ENCODE measurements at places on chromosomes 5 and 9. TPM values are rescaled to one million over a fixed set of nuclear protein-coding genes. Genes with fewer than 3 reads are reported as not detected.
A peak's percentile ranks its signal among the peaks of the same experiment; 100 is the strongest.

The FAM221B gene
- total RNA-seq = not detected

The JADE2 gene
- 51.1 TPM for total RNA-seq

The LTC4S gene
- 16.4 TPM for total RNA-seq

The SIT1 gene
- 0.99 TPM for total RNA-seq

DNA sequence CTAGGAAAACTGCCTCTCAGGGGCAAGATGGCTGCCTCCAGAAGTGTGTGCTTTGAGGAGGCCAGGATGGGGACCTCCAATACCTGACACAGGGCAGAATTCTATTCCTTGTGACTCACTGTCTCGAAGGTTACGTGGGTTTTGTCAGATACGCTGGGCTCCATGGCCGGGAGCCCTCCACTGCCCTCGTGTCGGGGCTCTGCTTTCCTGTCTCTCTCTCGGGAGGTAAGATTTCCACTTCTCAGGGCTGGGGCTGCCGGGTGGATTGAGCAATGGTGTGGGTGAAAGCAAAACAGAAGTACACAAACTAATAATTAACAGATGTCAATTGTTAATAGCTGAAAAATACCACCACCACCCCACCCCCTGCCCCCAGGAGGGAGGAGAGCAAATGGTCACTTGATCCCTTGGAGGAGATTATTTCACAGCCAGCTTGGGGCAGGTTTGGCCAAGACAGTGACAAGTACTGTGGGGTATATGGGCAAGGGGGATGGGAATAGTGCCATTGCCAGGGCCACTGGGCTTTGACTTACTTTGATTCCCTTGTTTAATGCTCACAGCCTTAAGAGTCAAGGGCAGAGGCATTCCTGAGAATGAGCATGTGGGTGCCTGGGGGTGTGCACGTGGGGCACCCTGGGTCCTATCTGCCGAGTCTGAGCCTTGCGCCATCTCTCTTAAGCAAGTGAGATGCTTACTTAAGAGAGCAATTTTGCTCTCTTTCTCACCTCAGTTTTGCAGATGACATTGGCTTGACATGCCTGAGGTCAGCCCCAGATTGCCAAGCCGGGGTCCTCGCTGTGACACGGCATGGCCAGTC lies 28.8 kb upstream of the DAB2IP start:
- no peak for DNase-seq
- no peak overlapping the region for H3K4me3 ChIP-seq
- peaks cover 23% of the 10 kb centered on the region for H3K4me1 ChIP-seq
- no peak overlapping the region for H3K27ac ChIP-seq

DNA sequence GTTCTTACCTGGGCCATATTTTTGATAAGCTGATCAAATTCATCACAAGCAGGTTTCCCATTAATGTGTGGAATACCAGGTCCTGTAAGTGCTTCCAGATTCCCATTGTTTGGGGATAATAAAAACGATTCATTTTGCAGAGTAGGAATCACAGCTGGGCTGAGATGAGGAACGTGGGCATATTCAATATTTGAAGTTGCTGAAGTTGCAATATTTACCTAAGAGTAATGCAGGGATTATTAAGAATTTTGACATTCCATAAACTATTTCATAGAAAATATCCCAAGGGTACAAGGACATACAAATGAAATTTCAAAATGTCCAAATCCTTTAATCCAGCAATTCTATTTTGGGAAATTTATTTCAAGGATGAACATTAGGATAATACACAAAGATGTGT lies 55.1 kb downstream of the MPDZ start:
- no peaks in the 10 kb centered on the region for H3K36me3 ChIP-seq
- no peak overlapping the region for H3K4me3 ChIP-seq
- no peaks in the 10 kb centered on the region for H3K4me1 ChIP-seq
- H3K27ac ChIP-seq = no peak overlapping the region
- no peaks in the 10 kb centered on the region for H3K27me3 ChIP-seq

DNA sequence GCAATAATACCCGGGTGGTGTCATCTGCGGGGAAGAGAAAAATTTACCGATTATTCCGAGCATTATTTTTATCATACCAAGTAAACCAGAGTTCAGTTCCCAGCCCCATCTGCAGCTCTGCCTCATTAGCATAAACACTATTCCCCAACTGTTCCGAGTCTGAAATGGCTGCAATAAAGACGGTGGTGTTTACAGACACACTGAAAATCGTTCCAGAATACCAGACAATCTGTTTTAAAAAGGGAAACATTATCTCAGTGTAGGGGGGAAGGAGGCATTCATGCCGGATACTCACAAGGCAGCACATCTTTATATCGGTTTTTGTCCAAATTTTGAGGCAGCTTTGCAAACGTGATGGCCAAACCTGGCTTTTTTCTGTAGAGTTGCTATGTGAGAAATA lies 70.3 kb upstream of the EPB41L4B start:
- H3K27ac ChIP-seq = no peak overlapping the region
- no peaks in the 10 kb centered on the region for H3K4me1 ChIP-seq
- DNase-seq = no peak
- H3K36me3 ChIP-seq = peaks cover 16% of the 10 kb centered on the region

- no peak overlapping the region for H3K4me3 ChIP-seq
- DNase-seq = no peak
- H3K4me1 ChIP-seq = no peaks in the 10 kb centered on the region
- H3K27me3 ChIP-seq = no peaks in the 10 kb centered on the region
- H3K27ac ChIP-seq = no peak overlapping the region
- no peaks in the 10 kb centered on the region for H3K36me3 ChIP-seq
Measured at GRCh38 chr9:36941441-36941840, 92.6 kb downstream of the PAX5 start.

- no peak overlapping the region for H3K27ac ChIP-seq
- H3K4me1 ChIP-seq = no peaks in the 10 kb centered on the region
- H3K36me3 ChIP-seq = no peaks in the 10 kb centered on the region
- no peak for DNase-seq
Measured at GRCh38 chr5:42579320-42579719, 156.1 kb downstream of the GHR start.

- H3K4me3 ChIP-seq = no peak overlapping the region
- no peak for DNase-seq
- H3K36me3 ChIP-seq = no peaks in the 10 kb centered on the region
- no peak overlapping the region for H3K27ac ChIP-seq
Measured at GRCh38 chr5:176743136-176743861, 67.1 kb upstream of the UNC5A start.

GRCh38 chr9:124769549-124770358 lies 1.4 kb downstream of the NR6A1 start:
- peak overlapping the region; percentile 42 for H3K27ac ChIP-seq
- DNase-seq = no peak
- H3K4me3 ChIP-seq = peak overlapping the region; percentile 71
- peaks cover 26% of the 10 kb centered on the region for H3K27me3 ChIP-seq

GRCh38 chr9:76374783-76375559 lies 19.3 kb downstream of the RFK start:
- no peak overlapping the region for H3K27ac ChIP-seq
- H3K4me1 ChIP-seq = peaks cover 20% of the 10 kb centered on the region
- H3K4me3 ChIP-seq = no peak overlapping the region
- no peaks in the 10 kb centered on the region for H3K36me3 ChIP-seq

GRCh38 chr9:100448266-100448665 lies 21.3 kb downstream of the MSANTD3 start:
- no peak for DNase-seq
- H3K4me1 ChIP-seq = peaks cover 5% of the 10 kb centered on the region
- no peak overlapping the region for H3K4me3 ChIP-seq
- H3K27ac ChIP-seq = no peak overlapping the region
- no peaks in the 10 kb centered on the region for H3K27me3 ChIP-seq

DNA sequence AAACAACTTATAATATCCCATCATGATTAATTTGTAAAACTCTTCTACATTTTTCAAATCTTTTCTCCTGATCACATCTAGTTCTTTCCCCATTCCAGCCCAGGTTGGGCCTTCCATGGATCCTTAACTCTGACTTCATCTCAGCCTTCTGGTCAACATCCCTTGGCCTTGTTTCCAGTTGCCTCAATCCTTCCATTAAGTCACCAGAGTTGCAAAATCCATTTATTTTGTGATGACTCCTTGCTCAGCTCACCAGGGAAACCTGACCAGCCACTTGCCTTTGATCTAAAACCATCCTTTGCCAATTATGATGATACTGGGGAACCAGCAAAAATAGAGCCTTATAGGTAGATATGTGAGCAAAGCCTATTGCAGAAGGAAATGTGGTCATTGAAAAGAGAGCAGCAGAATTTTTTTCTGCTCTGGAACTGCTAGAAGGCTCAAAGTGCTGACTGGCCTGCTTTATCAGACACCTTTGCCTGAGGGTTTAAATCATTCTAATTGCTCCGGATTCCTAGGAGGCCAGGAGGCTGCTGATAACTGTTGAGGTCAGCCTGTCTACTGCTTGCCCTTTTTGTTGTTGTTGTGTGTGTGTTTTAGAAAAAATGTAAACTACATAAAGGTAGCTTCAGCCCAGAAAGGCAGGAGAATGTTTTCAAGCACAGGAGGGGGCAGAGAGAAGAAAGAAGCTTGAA lies 512.2 kb upstream of the GRIA1 start:
- no peak overlapping the region for H3K27ac ChIP-seq
- H3K4me1 ChIP-seq = no peaks in the 10 kb centered on the region
- no peak for DNase-seq
- no peaks in the 10 kb centered on the region for H3K36me3 ChIP-seq
- no peak overlapping the region for H3K4me3 ChIP-seq

DNA sequence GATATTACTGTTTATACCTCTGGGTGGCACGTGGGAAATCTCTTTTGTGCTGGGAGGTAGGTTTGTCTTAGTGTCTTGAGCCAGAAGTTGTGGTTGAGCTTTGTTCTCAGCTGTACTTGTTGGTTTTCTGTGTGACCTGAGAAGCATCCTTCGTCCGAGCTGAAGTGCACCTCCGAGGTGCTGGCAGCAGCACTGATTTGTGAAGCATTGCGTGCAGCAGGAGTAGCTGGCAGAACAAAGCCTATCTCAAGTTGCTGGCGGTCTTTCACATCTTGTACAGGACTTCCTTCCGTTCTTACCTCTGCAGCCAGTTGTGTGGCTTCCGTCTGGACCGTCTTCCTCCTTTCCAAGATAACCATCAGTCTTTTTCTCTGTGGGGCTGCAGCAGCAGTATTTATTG lies 4.3 kb downstream of the PRRC2B start:
- no peak for DNase-seq
- peaks cover 55% of the 10 kb centered on the region for H3K4me1 ChIP-seq
- no peaks in the 10 kb centered on the region for H3K27me3 ChIP-seq
- H3K4me3 ChIP-seq = no peak overlapping the region
- peak overlapping the region; percentile 91 for H3K27ac ChIP-seq

- H3K4me1 ChIP-seq = no peaks in the 10 kb centered on the region
- no peaks in the 10 kb centered on the region for H3K36me3 ChIP-seq
- no peak overlapping the region for H3K4me3 ChIP-seq
- DNase-seq = no peak
Measured at GRCh38 chr5:647727-648126, 35.6 kb downstream of the CEP72 start.

DNA sequence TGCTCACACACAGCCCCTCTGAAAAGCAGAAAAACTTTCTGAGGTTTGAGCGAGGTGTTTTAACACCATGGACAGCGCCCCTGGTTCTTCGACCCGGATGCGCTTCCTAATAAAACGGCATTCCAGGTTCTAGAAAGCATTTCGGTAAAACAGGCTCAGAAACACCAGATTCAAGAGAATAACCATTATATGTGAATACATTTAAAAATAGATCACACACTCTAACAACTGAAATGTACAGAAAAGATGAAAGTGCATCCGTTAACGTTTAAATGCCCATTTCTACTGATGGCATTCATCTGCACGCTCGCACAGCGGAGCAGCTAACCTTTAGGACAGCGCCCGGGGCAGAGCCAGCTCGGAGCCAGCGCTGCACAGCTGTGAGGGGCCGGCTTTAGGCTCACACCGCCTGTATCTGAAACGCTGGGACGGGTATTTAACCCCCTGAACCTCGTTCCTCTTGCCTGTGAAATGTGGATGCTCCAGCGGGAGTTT lies 26.3 kb upstream of the TENT4A start:
- no peaks in the 10 kb centered on the region for H3K4me1 ChIP-seq
- H3K4me3 ChIP-seq = no peak overlapping the region
- no peaks in the 10 kb centered on the region for H3K36me3 ChIP-seq
- no peak for DNase-seq
- H3K27ac ChIP-seq = no peak overlapping the region
- H3K27me3 ChIP-seq = no peaks in the 10 kb centered on the region

- DNase-seq = no peak
- H3K4me1 ChIP-seq = no peaks in the 10 kb centered on the region
- no peak overlapping the region for H3K27ac ChIP-seq
- no peaks in the 10 kb centered on the region for H3K27me3 ChIP-seq
Measured at GRCh38 chr9:120394058-120394669, 185.8 kb downstream of the CDK5RAP2 start.

DNA sequence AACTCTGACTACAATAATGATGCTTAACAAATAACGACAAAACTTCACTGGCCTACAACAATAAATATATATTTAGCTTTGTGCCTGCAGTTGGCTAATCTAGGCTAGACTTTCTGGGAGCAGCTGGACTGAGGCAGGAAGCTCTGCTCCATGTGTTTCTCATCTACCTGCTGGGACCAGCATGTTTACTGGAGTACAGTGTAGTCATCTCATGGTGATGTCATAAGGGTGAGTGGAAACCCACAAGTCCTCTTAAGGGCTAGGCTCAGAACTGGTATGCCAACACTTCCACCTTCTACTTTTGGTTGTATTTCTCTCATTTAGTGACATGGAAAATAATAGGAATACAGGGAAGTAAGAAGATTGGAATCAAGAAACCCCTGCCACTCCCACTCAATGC lies 85.7 kb upstream of the NIPBL start:
- H3K4me1 ChIP-seq = no peaks in the 10 kb centered on the region
- no peaks in the 10 kb centered on the region for H3K36me3 ChIP-seq
- DNase-seq = no peak

DNA sequence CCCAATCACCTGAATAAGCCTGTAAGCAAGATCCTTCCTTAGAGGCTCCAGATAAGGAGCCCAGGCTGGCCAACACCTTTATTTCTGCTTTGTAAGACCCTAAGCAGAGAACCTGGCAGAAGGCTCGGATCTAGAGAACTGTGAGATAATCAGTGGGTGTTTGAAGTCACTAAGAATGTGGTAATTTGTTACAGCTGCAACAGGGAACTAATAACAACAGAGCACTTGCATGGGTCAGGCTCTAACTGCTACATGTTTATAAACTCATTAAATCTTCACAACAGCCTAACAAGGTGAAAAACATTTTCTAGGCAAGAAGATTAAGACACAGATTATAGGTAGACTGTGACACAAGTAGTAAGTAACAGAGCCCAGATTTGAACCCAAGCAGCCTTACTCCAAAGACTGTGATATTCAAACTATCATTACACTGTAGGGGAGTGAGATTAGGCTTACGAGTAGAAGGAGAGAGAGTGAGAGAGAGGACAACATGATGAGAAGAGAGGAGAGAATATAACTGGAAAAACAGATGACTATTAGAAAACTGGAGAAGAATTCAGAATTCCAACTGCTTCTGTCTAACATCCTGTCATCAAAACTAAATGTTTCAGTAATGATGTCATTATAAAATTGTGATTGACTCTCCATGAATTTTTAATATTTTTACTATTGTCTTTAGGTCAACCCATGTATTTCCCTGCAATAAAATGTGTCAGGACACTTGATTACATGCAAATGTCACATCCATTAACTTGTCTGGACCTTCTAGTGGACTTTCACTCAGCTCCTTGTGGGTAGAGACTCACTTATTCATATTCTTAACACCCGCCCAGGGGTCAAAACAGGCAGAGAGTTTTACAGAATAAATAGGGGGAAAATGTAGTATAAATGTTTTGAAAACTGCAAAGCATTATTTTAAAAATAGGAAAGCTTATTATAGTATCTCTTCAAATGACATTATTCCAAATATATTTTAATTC lies 290.9 kb upstream of the RGMB start:
- H3K4me1 ChIP-seq = no peaks in the 10 kb centered on the region
- no peaks in the 10 kb centered on the region for H3K36me3 ChIP-seq
- H3K27ac ChIP-seq = no peak overlapping the region

Data from left lung (tissue), 14 donors.